Putamen (tissue), 1 donor: ENCODE measurements at places on chromosomes 11 and 22.
A peak's percentile ranks its signal among the peaks of the same experiment; 100 is the strongest.

GRCh38 chr11:1335264-1335810, 25.9 kb upstream of the TOLLIP start:
- DNase-seq, result no peak

GRCh38 chr22:46250783-46251125, 661 bp upstream of the CDPF1 start:
- no peak for DNase-seq

- DNase-seq, result no peak
Measured at GRCh38 chr11:11909727-11910126, 68.0 kb downstream of the USP47 start.

DNA sequence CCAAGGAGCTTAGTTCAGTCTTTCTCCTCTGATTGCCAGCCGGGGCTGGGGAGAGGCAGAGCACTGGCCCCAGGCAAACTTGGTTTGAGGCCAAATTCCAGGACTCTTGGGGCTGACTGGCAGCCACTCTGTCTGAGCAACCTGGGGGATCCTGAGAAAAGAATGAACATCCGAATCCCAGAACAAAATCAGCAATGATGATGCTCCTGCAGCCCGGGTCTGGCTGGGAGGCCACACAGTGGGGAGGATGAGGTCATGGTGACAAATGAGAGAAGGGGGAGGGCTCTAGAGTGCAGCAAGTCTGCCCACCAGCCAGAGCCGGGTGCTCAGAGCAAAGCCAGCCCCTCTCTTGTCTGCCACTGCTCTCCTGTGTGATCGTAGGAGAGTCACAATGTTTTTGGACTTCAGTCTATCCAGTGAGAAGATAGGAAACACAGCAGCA, 71.8 kb upstream of the PAX6 start:
- DNase-seq, result no peak

DNA sequence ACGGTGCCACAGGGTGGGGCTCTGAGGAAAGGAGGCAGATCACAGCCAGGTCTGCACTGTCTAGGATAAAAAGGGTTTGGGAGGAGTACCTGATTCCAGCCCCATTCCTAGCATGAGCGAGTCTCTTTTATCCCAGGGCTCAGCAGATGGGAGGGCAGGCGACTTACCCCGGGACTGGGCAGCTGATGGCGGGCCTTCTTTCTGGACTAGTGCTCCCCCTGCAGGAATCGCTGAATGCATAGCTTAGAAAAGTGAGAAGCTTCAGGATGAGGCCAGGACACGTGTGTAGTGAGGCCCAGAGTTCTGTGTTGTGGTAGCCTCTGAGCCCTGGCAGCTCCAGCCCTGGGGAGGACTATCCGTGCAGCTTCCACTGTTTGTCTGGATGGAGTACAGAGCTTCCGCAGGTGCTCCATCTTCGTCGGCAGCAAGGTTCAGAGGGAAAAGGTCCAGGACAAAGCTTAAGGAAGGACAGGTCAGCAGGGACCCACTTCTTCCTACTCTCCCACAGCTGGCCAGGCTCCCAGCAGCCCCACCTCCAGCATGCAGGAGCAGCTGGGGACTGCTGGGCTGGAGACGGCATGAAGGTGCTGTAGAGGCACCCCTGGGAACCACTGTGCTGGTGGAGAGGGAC, 30.4 kb downstream of the COMMD9 start:
- DNase-seq, result peak; percentile 58
